ENCODE measurements at places on chromosomes 3 and 15.

DNA sequence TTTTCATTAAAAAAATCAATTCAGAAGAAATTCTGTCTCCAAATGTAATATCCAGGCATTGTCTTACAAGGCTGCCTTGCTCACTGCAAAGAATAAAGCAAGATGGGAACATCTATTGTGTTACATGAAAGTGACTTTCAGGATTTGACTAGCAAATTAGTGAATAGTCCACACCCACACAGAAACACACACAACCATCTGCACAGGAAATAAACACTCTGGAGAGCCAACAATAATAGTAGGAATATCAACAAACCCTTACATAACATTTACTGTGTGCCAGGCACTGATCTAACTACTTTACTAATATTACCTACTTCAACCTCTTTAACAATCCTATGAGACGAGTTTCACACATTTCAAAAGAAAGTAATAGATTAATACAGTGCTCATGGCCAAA lies 28.9 kb upstream of the ZNF385D start:
- DNase-seq = no peak

DNA sequence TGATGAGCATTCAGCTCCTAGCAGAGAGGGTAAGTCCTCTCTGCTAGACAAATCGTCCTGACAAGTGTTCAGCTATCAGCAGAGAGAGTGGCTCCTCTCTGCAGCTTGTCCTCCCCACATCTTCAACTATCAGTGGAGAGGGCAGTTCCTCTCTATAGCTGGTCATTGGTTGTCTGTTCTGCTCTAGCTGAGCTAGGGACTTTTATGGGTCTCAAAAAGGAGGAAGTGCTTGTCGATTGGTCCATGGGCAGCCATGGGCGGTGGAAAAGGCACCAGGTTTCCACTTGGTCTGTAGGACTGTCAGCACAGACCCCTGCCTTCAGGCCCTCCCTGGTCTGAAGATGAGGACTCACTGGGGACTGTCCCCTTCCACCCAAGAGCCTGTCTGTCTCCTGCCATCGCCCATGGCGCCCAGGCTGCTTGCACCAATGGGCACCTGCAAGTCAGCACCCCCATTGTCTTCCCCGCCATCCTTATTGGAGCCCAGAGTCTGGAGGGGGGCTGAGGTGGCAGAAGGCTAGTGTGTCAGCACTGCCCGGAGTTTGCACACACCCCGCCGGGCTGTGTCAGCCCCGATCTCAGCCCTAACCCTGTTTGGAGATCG lies 264.7 kb downstream of the ZBBX start:
- no peak for DNase-seq

GRCh38 chr15:47415539-47415971 lies 301.8 kb upstream of the SEMA6D start:
- no peak for DNase-seq

DNA sequence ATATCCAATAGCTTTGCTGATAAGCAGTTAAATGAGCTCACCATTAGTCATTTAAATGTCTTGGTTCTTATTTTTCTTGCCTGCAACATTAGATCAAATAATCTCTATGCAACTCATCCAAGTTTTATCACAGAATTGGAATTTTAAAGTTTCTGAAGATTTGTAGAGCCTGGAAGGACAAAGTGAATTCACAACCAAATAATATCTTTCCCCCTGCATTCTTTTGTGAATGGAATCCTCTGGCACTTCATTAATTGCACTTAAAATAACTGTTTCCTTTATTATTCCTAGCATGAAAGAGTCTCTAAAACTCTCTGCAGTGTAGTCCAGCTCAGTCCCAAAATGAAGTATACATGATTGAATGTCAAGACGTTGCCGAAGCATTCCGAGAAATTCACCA lies 345.6 kb upstream of the TGFBR2 start:
- no peak for DNase-seq

- no peak for DNase-seq
Measured at GRCh38 chr3:15703346-15703745, 94.4 kb downstream of the ANKRD28 start.

DNA sequence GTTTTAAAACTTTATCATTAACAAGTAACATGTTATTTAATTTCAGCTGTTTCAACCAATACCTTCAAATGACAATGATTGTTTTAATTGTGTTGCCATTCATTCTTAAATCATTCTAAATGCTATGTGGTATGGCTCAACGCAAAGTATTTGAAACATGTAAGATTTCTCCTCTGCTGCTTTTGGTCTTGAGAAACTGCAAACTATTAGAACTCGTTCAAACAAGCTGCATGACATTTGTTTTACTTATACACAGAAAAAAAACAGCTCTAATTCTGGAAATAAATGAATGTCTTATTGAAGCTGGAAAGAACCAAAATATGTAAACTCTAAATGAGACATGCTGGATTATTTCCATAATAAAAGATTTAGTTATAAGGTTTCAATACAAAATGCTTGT lies 29.3 kb downstream of the FBN1 start:
- no peak for DNase-seq

- DNase-seq = no peak
Measured at GRCh38 chr3:38966811-38967692, 84.7 kb downstream of the SCN11A start.

- no peak for DNase-seq
Measured at GRCh38 chr3:109640146-109640652, 302.9 kb upstream of the DPPA4 start.

DNA sequence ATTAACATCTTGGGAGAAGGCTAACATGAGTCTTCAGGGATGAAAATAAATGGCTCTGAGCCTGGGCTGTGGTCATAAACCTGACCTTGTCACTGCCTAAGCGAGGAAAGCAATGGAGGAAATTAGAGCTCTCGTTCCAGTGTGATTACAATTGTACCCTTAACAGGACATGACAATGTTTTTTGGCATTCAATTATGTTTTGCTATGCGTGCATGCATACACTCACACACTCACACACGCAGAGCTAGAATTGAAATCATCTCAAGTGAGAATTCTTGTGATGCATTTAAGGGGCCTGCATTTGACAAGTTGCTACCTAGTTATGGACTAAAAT lies 24.1 kb downstream of the ZNF80 start:
- no peak for DNase-seq

GRCh38 chr3:105406268-105406667 lies 39.6 kb downstream of the ALCAM start:
- DNase-seq = no peak

DNA sequence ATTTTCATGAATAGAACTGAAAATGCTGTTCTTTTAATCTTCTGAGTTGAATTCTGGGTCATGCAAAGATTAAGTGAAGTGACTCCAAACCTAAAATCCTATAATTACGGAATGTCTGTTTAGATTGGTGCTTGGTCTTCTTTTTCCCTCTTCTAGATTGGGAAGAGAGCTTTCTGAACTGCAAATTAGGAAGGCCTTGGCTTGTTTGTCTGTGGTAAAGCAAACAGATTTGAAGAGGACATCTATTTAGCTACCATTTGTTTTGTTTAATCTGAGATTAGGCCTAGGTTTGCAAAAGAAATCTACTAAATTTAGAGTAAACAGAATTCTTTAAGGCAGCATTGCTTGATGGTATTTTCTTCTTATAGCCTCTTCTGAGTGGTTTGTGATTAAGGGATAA lies 23.5 kb downstream of the PAQR9 start:
- DNase-seq = no peak
